AG20443 (cell line): ENCODE measurements at places on chromosomes 3 and 15.

DNA sequence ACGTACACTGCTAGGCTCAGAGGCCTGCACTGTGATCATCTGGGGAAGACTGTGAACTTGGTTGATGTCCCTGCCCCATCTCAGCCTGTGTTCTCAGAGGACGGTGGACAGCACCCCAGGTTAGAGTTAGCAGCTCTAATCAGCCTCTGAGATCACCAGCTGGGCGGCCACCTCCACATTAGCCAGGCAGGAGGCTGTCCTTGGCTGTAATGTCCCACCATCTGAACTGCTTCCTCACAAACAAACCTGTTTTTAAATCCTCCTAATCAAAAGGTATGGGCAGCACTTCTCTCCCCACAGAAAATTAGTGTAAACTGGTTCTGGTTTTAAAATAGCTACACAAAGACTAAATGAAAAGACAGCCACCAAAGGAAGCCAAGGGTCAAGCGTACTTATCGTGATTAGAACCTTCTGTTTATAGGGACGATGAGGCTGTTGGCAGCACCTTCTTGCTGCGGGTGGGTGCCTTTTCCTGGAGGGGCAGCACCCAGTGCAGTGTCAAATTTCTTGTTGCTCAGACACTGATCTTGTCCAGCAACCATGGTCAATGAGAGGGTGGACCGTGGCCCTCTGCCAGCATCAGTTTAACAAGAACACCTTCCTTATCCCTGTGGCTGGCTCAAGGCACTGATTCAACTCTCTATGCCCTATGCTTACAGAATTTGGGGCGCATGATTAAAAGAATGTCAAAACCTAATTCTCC, 24.6 kb downstream of the ACSBG1 start:
- peak; percentile 9 for DNase-seq

DNA sequence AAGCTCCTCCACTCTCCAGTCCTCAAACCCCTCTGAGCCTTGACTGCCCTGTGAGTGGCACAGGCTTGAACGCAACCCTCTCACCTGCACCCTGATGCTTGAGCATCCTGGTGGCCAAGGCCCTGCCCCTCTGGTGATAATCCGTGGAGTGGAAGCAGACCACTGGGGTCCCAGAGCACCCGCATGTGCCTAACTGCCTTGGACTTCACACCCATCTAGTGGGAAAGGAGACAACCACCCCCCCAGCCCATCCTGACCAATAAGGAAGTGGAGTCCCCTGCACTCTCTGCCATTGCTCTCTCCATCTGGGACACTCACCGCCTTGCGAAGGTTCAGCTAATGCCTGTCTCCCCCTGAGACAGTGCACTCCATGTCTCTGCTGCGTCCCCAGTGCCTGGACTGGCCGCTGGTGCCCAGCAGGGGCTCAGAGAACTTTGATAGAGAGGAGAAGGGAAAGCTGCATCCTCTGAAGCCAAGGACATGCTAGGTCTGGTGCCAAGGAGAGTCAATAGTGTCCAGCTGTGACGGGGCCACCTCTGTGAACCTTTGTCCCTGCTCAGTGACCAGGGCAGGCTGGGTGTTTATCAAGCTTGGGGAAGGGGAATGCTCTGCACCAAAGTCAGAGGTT, 3.4 kb downstream of the KLF15 start:
- no peak for DNase-seq

- no peak for DNase-seq
Measured at GRCh38 chr3:172918568-172919296, 168.2 kb downstream of the ECT2 start.

- no peak for DNase-seq
Measured at GRCh38 chr3:23547905-23548650, 257.7 kb upstream of the UBE2E1 start.

GRCh38 chr3:173396191-173397041, 1.1 kb upstream of the NLGN1 start:
- no peak for DNase-seq

GRCh38 chr3:10848261-10848660, 32.2 kb downstream of the SLC6A11 start:
- DNase-seq, result no peak

- no peak for DNase-seq
Measured at GRCh38 chr15:29018120-29018805, 132.5 kb downstream of the APBA2 start.

- DNase-seq, result no peak
Measured at GRCh38 chr15:41502795-41503668, 9.4 kb downstream of the ITPKA start.

GRCh38 chr3:115293321-115293720, 146.2 kb upstream of the ZBTB20 start:
- peak; percentile 20 for DNase-seq

DNA sequence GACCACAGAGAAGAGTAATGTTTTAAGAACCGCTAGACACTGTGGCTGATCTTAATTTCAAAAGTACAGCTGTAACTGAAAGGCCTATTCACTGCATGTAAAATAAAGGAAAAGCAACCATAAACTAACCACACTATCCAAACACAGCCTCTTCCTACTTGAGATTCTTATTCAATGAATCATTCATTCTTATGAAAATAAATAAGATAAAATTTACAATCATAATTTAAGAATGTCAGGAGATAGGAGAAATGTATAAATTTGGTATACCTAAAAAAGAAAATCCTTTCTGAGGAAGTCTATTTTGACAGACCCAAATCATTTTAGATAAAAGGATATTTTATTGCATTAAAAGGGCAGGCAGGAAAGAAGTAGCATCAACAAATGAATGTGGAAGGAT, 533.5 kb upstream of the ZNF385D start:
- DNase-seq, result peak; percentile 14

DNA sequence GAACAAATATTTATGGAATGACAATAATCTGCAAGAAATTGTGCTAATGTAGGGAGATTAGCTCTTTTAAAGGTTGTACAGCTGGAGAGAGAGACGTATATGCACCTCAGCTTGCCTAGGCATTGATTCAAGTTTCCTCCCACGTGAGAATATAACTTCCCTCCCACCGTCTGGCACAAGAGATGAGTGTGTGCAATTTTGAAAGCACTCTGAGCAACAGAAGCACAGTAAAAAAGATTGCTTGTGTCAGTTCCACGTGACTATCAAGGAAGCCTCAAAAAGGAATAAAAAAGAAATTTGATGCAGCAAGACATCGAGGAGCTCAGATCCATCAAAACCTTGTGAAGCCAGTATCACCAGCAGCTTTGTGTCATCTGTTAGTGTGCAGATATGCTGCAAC, 435.3 kb downstream of the TUSC7 start:
- peak; percentile 10 for DNase-seq

DNA sequence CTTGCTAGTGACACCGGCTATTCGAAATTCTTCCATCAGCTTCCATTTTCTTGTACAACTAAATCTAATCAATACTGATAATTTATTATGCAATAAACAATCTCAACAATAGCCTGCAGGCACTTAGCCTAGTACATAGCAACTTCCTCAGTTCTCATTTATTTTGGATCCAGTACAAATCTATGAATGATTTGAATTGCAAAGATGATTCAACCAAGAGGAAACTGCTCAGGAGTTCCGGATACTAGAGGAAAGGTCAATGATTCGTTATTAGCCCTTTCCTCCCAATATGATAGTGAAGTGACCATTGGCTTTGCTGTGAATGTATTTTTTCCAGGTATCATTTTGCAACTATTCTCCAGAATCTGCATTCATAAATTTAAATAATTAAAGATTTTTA, 827.0 kb downstream of the CADM2 start:
- DNase-seq, result no peak

DNA sequence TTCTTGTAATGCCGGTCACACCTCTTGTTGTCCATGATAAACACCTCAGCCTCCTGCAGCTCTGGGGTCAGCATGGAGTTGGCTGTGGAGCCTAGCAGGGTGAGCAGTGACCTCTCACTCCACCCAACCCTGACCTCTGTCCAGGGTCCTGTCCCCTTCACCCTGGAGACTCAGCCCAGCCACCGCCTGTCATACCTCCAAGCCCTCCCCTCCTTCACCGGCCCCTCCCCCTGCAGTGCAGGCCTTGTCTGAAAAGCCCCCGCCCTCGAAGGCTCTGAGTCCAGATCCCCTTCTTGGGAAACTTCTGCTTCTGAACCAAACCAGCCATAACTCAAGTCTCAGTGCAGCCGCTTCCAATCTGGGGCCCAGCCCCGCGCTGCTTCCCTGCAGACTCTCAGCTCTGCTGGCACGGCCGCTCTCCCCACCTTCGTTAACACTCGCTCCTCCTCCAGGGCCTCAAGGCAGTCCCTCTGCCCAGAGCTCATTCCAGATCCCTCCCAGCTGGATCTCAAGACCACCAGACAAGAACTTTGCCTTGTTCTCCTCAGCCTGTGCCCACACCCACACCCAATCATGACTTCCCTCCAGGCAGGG, 25.4 kb upstream of the PRSS50 start:
- no peak for DNase-seq

- DNase-seq, result no peak
Measured at GRCh38 chr3:52088445-52089367, 32.3 kb upstream of the DUSP7 start.

DNA sequence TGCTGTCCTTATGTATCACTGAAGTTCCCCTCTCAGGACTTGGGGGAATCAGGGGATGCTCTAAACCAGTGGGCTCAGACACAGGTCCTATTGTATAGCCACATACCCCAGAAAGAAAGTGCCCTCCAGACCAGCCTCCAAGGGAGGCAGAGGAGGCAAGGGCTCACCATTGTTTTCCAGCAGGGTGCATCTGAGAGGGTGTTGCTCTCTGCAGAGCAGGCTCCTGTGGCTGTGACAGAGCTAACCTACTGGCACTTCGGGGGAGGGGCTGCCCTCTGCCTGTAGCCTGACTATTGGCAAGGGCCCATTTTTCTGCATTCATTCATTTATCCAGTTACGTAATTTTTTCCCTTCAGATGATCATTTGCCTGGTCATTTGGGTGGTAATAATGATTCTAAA, 39.9 kb downstream of the EEFSEC start:
- no peak for DNase-seq

GRCh38 chr15:35671981-35672380, 126.0 kb upstream of the DPH6 start:
- no peak for DNase-seq
